Effector CD4-positive, alpha-beta T cell (primary cell): ENCODE measurements at places on chromosomes 16 and 17.

DNA sequence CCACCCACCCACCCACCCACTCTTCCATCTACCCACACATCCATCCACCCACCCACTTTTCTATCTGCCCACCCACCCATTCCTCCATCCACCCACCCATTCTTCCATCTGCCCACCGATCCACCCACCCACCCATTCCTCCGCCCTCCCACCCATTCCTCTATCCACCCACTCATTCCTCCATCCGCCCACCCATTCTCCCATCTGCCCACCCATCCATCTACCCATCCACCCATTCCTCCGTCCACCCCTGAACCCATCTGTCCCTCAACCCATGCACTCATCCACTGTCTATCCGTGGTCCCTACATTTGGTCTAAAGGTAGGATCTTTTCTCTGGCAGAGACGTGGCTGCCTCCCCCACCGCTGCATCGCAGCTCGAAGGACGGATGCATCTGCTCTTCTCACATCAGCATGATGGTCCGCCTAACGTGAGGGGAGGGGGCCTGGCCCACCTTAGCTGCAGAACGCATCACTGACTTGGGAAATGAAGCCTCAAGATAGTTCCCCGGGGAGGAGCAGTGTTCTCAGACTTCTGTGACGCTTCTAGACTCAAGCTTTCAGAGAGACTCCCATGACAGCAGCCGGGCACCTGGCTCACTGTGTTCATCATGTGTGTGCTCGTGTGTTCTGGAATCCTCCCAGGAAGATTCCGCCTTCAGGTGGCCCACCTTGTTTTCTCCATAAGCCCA, 17.2 kb upstream of the GSE1 start:
- no peak for DNase-seq

DNA sequence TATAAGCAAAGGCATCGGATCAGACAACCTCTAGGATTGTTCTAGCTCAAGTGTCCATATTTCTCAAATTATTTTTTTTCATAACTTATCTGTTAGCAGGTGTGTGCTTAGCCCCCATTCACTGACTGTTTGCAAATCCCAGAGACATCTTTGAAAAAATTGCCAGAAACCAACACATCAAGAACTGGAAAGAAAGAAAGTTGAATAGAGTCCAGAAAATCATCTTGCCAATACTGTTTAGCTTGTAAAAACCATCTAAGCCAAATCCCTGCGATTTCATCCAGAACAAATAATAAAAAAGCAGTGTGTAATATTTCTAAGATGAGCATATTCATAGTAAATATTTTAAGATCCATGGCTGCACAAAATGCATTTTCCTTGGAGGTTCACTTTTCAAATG, 64.5 kb downstream of the WSCD1 start:
- DNase-seq, result no peak

DNA sequence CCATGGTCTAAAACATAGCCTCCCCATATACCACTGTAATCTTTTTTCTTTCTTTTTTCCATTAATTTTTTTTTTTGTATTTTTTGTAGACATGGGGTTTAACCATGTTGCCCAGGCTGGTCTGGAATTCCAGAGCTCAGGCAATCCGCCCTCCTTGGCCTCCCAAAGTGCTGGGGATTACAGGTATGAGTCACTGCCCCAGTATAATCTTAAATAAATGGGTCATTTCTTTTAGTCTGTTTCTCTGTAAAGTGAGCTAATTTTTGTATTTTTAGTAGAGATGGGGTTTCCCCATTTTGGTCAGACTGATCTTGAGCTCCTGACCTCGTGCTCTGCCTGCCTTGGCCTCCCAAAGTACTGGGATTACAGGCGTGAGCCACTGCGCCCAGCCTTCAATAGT, 5.7 kb upstream of the NME1 start:
- no peak for DNase-seq

DNA sequence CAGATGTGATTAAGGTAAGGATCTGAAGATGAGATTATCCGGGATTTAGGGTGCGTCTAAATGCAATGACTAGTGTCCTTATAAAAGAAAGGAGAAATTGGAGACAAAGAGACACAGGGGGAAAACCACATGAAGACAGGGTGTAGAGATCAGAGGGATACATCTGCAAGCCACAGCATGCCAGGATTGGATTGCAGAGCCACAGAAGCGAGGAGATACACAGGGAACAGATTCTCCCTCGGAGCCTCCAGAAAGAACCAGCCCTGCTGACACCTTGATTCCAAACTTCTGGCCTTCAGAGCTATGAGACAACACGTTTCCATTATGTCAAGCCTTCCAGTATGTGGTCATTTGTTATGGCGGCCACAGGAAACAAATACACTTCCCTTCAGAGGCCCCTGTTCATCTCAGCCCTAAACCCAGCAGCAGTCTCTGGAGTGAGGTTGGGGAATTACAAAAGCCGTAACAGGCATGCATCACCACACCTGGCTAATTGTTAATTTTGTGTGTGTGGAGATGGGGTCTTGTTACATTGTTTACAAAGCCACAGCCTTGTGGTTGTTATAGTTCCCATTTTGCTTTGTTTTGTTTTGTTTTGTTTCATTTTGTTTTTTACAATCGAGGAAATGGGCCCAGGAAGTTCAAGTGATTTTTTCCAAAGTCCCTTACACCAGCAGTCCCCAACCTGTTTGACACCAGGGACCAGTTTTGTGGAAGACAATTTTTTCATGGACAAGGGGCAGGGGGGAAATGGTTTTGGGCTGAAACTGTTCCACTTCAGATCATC, 51.6 kb upstream of the LYRM9 start:
- no peak for DNase-seq

GRCh38 chr17:58061672-58062071, 21.5 kb upstream of the DYNLL2 start:
- DNase-seq, result no peak

DNA sequence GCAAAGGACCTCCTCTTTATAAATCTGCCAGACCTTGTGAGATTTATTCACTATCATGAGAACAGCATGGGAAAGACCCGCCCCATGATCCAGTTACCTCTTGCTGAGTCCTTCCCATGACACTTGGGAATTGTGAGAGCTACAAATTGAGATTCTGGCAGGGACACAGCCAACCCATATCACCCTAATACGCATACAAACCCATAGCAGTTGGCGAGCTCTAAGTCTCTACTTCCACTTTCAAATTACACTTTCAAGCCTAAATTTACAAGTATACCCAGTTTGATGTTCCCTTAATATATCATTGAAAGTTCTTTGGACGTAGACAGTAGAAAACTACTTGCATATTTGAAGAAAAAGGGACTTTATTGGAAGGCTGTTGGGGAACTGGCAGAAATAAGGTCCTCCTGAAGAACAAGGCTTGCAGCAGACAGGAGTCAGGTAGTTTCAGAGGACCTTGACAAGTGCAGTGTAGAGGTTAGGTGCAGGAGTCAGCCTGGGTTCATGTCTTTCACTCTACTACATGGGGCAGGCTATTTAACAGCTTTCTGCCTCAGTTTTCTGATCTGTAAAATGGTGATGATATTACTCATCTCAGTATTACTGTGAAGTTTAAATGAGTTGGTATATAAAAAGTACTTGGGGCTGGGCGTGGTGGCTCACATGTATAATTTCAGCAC, 107.9 kb upstream of the EEF2KMT start:
- no peak for DNase-seq

DNA sequence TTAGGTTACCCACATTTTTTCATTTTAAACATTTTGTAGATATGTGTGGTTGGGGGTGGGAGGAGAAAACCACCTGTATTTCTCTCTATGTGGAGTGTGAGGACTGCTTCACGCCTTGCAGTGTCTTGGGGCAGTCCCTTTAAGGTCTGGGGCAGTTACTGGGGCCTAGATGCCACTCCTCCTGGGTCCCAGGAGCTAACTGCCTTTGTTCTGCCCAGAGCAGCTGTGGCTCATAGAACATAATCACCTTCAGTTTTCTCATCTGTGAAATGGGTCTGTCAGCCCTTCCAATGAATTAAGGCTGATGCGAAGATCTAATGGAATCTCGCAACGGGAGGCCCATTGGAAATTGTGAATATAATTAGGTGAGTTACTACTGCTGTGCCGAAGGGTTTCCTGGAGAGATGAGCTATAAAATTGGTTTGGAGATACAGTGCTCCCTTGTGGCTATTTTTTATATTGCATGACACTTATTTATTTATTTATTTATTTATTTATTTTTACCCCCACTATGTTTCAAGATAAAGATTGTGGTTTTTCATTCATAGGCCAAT, 22.9 kb downstream of the DHRS7C start:
- DNase-seq, result no peak

- DNase-seq, result no peak
Measured at GRCh38 chr16:85569615-85570212, 43.4 kb upstream of the GSE1 start.

GRCh38 chr16:67230809-67231660, 4.1 kb downstream of the TMEM208 start:
- no peak for DNase-seq

- DNase-seq, result no peak
Measured at GRCh38 chr16:88812513-88813268, 963 bp upstream of the APRT start.

- no peak for DNase-seq
Measured at GRCh38 chr17:70655176-70655958, 486.0 kb downstream of the KCNJ2 start.

GRCh38 chr16:55622272-55622671, 33.5 kb upstream of the SLC6A2 start:
- DNase-seq, result no peak
